ENCODE measurements at places on chromosomes 3 and 15.

- no peak for DNase-seq
Measured at GRCh38 chr3:27927882-27928281, 205.8 kb upstream of the EOMES start.

DNA sequence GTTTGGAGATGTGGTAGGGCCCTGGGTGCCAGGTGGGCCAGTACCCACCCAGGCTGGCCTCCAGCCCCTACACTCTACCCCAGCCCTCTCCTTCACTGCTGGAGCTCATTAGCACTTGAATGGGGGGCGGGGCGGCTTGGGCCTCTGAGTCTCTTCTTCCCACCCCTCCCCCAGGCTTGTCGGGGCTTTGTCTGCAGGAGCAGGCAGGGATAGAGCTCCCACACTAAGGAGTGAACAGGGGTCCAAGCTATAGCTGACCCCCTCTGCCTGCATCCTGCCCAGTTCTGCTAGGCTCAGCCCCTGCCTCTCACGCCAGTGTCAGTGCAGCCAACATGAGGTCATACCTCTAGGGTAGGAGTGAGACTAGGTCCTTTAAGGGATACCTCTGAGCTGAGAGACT is 5.2 kb downstream of the GNAI2 start:
- DNase-seq = no peak

DNA sequence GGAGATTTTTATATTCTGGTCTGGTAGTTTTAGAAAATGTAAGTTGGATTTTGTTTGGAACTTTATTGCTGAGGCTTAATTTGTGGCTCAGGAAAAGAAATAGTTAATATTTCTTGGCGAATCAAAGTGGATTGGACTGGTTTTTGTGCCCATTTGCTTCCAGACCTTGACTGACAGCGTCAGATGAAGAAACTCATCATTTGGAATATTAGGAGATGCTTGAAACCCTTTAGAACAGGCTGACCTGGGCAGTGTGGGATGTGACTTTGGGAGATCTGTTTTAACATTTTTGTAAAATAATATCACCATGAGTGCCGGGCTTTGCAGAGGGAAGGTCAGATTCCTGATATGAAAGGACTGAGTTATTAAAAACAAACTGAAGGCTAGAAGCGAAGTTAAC is 83.0 kb downstream of the AAGAB start:
- no peak for DNase-seq

DNA sequence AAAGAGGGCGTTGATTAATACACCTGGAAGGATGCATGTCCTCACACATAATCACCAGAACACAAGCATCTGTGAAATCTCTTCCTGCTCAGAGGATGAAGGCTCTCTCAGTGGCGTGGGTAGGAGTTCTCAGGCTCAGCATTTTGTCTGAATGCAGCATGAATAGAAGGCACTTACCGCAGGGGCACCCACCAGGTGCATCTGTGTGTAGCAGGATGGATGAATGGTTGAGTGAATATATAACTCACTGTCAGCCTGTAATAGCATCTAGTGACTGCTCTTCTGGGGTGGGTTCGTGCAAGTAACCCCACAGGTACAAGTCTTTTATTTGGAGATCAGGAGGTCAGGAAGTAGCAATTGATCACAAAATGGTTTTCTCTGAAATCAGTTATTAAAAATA is 143.0 kb downstream of the SQOR start:
- DNase-seq = no peak

DNA sequence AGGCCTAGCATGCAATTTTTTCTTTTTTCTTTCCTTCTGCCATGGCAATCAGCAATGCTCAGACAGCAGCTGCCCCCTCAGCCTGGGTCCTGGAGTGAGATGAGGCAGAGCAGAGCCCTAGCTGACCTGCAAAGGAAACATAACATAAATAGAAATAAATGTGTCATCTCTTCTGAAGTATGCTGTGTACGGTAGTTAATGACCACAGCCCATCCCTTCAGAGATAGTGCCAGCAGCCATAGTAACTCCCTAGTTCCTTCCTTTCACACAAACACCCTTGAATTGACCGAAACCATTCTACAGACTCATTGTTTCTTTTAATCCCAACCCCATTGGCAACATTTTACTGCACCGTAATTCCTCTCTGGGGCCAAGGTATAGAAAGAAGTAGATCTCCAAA is 8.4 kb upstream of the CD47 start:
- no peak for DNase-seq

- no peak for DNase-seq
Measured at GRCh38 chr3:124007186-124007585, 15.3 kb upstream of the ROPN1 start.

DNA sequence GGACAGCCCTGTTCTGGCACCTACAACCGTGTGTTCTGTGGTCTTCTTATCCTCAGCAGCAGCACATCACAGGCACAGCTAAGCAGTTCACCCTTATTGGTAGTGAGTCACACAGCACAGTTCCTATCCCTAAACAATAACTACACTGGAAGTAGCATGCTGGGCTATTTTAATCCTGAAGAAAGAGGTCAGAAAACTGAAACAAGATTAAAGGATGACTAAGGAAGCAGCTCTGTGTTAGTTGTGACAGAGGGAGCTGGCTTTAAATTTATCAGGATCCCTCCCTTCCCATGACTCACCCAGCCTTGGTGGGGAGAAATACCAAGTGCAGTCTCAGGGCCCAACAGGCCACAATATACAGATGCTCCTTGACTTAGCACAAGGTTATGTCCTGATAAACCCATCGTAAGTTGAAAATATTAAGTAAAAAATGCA is 144.3 kb downstream of the ERC2 start:
- DNase-seq = no peak

GRCh38 chr3:16319723-16320122 is 54.7 kb downstream of the OXNAD1 start:
- no peak for DNase-seq

GRCh38 chr3:43206632-43207031 is 79.7 kb upstream of the SNRK start:
- no peak for DNase-seq

DNA sequence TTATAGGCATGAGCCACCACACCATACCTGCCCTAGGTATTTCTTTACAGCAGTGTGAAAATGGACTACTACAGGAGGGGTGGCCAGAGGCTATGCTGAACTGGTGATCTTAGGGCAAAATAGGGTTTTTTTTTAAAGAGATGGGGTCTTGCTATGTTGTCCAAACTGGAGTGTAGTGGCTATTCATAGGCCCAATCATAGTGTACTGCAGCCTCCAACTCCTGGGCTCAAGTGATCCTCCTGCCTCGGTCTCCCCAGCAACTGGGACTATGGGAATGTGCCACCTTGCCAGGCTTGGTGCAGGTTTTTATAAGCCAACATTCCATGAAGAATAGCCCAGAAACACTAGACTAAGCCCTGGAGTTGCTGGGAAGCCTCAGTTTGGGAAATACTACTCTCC is 28.6 kb upstream of the TSC22D2 start:
- DNase-seq = no peak

Measured in NCI-H2081 treated with DMSO at 0.1 percent for 48 hours (cell line).